ENCODE measurements at places on chromosomes 3 and 15.

- DNase-seq, result no peak
These were observed 8.0 kb upstream of the MORC1 start for GRCh38 chr3:109125902-109126301.

DNA sequence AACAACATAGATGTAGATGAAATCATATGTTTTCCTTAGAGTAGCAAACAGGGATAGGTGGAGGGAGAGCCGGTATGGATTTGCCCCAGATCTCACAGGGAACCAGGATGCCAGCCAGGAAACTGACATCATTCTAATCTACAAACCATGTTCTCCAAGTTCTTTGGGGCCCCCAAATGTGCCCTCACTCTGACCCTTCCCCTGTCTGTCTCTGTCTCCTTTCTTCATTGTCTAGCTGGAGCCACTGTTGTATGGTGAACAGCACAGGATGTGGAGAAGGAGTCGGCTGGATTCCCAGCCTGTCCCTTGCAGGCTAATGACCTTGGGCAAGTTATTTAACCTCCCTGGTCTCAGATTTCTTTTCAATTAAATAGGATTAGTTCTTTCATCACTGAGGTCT lies 962 bp downstream of the ATP13A5 start:
- no peak for DNase-seq

GRCh38 chr3:149235599-149236424 lies 14.2 kb upstream of the CP start:
- DNase-seq, result no peak

GRCh38 chr3:197394464-197395321 lies 96.3 kb upstream of the DLG1 start:
- DNase-seq, result peak; percentile 49

DNA sequence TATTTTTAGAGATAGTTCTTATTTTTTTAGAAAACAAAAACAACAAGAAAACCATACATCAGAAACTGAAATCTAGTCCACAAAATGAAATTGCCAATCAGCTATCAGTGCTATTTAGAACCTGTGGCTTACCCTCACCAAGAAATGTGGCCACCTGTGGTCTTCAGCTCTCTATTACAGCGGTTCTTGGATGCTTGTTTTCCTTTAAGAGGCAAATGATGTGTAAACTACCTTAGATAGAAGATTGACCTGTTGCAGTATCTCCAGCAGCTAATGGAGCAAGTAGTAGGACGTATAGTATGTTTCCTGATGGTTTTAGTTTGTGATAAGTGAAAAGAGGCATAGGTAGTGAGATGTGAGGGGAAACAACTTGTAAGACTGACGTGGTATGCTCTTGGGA lies 21.2 kb downstream of the TFG start:
- DNase-seq, result no peak

- DNase-seq, result no peak
These were observed 119.1 kb upstream of the TMC3 start for GRCh38 chr15:81492969-81493645.

GRCh38 chr3:54026543-54026942 lies 95.8 kb upstream of the CACNA2D3 start:
- DNase-seq, result no peak

- no peak for DNase-seq
These were observed 25.5 kb upstream of the HYKK start for GRCh38 chr15:78481917-78482316.

GRCh38 chr3:41011854-41012253 lies 187.5 kb upstream of the CTNNB1 start:
- DNase-seq, result no peak

DNA sequence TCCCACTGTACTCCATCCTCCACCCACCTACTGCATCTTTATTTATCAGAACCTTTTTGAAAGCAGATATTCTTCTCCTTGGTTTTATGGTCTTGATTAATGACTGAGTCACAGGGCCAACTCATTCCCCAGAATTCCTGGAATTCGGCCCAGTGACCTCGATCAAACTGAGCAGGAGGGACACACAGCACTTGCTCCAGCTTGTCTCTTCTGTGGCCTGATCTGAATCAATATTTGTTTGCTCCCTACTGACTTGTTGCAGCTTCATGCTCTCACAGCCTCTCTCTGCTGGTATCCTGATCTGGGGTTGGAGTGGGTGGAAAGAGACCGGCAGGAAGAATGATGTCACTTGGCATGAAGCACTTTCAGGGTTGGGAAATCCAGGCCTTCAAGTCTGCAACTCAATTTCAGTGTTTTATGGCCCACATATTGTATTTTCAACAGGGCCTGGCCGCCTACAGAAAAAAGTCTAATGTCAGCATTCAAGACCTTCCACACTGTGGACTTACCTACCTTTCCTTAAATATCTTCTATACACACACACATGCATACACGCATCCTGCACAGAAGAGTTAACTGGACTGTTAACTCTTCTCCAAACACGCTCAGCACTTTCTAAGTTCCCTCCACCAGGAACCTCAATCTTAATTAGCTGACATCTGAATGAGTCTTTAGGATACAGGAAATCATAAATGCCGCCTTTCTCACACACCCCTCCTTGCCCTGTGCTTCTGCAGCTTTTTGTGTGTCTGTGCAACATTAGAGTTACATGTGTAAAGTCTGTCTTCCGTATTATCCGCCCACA lies 4.6 kb downstream of the ANXA2 start:
- no peak for DNase-seq

DNA sequence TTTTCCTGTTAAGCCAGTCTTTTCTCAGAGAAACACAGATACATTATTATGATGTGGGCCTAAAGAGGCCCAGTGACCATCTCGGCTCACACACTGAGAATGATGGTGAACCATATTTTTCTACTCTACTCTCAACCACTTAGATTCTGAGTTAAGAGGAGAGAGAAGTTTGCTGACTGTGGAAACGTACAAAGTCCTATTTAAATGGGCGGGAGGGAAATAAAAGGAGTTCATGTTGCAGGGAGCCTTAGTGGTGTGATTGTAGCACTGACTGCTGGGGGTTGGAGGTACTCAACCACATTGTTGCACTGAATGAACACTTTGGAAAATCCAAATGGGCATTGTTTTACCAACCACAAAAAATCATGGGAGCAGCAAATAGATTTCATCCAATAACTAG lies 51.0 kb downstream of the ATP8B4 start:
- DNase-seq, result no peak

DNA sequence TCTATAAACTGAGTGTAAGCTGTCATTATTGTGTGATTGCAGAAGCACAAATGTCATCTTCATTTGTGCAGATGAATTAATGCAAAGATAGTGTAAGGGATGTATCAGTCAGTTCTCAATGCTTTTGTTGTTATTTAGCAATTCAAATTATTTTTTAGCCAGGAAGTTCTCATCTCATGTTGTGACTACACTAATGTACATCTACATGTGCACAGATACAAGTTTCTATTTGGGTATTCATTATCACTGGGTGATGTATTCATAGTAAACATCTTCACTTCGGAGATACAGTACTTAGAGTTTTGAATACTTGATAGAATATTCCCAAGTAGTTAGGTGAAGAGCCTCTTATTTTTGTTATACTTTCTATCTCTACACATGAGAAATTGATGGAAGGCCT lies 11.1 kb downstream of the EIF2A start:
- DNase-seq, result no peak

DNA sequence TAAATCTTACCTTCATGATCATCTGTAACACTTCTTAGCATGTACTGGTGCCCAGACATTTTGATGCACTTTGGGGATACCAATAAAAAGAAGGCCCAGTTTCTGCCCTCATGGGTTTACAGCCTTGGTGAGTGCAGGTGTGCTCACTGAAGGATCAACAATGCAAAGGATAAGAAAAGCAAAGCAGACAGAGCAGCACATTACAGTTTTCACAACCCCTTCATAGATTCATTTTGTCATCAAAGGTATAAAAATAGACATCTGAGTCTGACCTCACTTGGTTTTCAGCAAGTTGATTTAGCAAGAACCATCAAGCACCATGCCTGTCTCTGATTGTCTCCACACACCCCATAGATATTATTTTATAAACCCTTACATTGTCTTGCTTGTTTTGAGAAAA lies 77.6 kb downstream of the BFSP2 start:
- DNase-seq, result no peak

DNA sequence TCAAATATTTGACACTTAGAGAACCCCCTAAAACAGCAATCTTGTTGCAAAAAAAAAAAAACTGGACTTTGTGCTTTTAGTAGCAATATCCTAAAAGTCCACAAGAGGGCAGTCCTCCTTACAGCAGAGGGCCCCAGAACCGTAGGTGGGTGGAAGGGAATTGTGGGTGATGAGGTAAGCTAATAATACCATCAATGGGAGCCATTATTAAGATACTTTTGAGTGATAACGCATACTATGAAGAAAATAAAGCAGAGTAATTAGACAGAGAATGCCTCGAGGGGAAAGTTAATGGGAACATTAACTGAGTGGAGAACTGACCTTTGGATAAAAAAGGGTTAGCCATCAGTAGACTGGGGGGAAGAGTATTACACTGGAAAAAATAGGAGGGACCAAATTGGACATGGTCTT lies 229.9 kb downstream of the THRB start:
- DNase-seq, result no peak

- no peak for DNase-seq
These were observed 139.6 kb downstream of the LRRK1 start for GRCh38 chr15:101058735-101059134.

Measured in stimulated activated CD4-positive, alpha-beta T cell treated with anti-CD3 and anti-CD28 coated beads, TNF-alpha, amount 100 ng/mL, for 24 hours (primary cell).